Forelimb muscle (tissue), 1 donor: ENCODE measurements at places on chromosomes 2 and 18.

DNA sequence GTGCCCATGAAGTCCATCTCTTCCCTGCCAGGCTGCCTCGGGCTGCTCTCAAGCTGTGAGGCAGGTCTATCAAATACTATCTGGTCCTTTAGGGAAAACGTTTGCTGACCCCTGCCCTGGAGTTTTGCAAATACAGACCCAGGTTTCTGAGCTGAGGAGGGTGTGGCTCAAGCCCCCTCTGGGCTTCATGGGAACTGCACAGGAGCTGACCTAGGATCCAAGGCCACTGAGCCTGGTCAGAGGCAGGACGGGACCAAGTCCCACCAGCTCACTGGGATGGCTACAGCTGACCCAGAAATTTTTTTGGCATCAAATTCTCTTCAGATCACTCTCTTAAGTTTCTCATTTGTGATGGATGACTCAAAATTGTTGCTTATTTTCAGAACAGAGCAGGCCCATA, 14.1 kb downstream of the ZNF516 start:
- DNase-seq = no peak

- DNase-seq = no peak
Observed at GRCh38 chr2:45170191-45171135, 161.2 kb upstream of the SIX2 start.

GRCh38 chr2:106885971-106886915, at the start of gene ST6GAL2:
TSS of gene ST6GAL2 (minus strand) at chr2:106886167. CDS start at chr2:106843977, 42,190 bp downstream.
- no peak for DNase-seq

- DNase-seq = no peak
Observed at GRCh38 chr2:7020468-7020867, 103.3 kb downstream of the RNF144A start.

GRCh38 chr2:32947076-32947483, 327 bp downstream of the LTBP1 start:
- no peak for DNase-seq

GRCh38 chr2:24920098-24920808, at the start of gene ADCY3:
TSS of gene ADCY3 (minus strand) at chr2:24920237. CDS start at chr2:24918987, 1,250 bp downstream.
- DNase-seq = no peak
